IPS DF 6.9 (cell line): ENCODE measurements at places on chromosomes 7 and 10.

DNA sequence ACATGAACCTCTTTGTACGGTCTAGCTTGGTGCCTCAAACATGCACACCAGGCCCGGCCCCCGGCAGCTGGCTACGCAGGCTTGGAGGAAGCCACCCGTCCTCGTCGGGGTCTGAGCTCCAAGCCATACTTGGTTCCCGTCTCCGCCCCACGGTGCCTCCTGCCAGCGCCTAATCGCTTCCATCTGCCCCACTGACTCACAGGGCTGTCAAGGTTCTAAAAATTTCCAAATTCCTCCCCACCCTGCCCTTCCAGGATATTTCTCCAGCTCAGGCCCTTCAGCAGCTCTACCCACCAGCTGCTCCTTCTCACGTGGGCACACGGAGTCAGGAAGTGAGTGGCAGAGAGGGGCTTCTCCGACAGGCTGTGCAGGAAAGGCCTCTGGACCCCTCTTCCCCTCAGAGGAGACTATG lies 38.8 kb downstream of the TMEM270 start:
- no peak for DNase-seq

DNA sequence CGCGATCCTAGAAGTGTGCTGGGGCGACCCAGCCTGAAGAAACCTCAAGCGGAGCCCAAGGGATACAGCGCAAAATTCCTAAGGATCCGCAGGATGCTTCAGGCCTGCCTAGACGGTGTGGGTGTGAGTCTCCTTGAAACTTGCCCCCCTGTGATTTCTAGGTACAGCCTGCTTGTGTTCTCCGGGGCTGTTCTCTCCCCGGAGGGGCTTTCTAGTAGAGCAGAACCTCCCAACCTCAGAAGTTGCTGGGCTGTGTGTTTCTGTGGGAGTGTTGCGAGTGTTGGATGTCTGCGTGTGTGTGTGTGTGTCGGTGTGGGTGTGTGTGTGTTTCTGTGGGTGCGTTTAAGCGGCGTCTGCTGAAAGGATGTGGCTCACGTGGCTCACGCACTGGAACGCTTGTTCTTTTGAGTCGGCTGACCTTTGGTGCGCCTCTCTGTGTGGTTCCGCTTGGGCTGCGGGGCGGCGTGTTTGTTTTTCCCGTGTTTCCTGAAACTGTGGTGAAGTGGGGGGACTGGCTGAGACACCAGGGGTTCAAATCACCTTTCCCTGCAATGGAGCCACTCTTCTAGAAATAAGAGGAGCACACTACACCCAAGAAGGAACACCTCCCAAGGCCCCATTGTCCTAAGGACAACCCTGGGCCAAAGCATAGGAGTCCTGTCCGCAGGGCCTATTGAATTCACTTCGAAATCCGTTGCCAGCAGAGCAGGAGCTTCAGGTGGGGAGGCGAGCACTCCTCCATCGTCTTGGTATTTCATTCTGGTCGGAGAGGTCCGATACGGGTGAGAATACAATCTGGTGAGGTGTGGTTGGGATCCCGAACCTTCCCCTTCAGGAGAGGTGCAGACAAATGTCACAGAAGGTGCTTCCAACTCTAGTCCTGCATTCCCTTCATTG lies 25.1 kb upstream of the ZNF273 start:
- DNase-seq: no peak

DNA sequence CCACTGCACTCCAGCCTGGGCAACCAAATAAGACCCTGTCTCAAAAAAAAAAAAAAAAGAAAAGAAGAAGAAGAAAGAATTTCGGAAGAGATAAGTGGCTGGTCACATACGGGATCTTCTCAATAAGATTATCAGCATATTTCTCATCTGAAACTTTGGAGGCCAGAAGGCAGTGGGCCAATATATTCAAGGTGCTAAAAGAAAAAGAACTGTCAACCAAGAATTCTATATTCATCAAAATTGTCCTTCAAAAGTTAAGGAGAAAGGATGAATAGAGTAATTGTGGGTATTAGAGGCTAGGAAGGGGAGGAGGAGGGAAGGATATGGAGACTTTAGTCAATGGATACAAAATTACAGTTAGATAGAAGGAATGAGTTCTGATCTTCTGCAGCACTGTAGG lies 43.9 kb upstream of the NANOS1 start:
- DNase-seq: no peak

DNA sequence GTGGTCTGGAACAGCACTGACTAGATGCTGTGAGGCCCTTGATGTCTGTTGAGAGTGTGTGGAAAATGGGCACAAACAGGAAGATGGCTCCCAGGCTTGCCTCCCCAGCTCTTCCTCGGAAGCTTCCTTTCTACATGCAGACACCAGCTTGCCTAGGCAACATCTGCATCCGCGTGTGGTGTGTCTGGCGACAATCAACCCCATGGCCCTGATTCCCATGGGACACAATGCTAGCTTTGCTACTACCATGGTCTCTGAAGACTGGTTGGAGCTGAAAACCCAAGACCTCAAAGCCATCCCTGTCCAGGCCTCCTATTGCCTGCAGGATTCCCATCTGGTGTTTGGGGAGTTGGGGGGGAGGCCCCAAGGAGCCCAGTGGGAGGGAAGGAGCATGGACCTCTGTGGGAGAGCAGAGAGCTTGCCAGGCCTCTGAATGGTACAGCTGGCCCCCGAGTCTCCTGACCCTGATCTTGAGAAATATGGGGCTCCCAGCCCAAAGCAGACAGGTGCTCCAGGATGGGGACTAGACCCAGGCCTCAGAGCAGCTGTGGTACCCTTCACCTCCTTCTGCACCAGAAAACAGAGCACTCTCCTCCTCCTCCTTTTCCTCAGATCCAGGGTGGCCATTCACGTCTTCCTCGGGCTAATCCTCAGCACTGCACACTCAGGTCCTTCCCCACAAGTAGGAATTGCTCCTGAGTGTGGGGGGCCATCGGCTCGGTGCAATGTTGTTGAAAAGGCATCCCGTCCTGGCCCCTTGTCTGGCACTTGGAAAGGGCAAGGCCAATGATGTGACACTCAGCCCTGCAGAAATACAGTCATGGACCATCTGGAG lies 57.6 kb downstream of the ARHGAP22 start:
- DNase-seq: no peak

DNA sequence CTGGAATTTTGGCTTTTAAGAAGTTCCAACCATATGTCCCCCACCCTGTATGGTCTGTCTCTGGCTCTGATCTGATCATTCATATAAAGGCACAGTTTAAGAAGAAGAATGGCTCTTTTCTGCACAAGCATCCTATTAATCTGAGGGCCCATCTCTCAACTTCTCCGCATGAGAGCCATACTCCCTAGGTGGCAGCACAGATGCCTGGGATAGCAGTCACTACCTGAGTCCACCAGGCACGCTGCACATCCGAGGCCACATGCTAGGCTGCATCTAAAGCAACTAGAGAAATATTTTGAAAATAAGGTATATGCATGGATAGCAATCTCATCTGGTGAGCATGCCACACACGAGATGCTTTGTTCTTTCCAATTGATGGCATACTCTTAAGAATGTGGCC lies 565.5 kb downstream of the PARD3 start:
- peak; percentile 4 for DNase-seq

GRCh38 chr7:34109936-34110780 lies 204.8 kb downstream of the BMPER start:
- no peak for DNase-seq
